GM23338 (cell line): ENCODE measurements at places on chromosomes 1 and 21. TPM values are rescaled to one million over a fixed set of nuclear protein-coding genes. Genes with fewer than 3 reads are reported as not detected.

DNA sequence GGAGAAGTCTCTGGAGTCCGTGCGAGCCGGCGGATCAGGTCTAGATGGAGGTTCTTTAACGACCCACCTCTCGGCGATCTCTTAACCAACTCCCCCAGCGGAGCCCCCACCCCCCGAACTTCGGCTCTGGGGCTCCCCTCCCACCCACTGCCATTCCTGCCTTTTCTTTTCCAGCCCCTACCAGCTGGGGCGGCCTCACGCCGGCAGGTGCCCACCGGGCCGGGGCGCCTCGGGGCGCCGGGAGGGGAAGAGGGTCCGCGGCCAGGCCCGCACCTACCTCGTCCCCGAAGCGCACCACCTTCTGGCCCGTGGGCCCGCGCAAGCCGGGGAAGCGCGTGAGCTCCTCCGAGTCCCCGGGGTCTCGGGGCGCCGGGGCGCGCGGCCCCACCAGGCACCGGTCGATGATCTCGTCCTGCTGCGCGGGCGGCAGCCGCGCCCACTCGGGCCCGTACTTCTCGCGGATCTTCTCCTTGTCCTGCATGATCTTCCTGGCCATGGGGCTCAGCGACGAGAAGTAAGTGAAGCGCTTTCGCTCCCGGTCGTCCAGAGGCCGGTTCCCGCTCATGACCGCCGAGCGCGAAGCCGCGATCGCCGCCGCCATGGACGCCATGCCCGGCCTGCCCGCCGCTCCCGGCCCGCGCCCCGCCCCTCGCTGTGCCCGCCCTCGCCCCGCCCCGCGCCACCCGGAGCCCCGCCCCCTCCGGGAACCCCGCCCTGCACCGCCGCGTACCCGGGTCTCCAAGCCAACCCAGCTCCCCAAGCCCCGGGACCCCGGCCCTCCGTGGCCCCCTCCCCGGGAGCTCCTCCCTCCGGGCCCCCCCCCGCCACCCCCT lies at the start of gene C1orf198:
TSS of gene C1orf198 (minus strand) at position 619 of the 833 bp plus-strand sequence. CDS start at position 610, 9 bp downstream.
- DNase-seq: peak; percentile 72

GRCh38 chr1:232737917-232738316 lies 67.3 kb upstream of the MAP10 start:
- no peak for DNase-seq

DNA sequence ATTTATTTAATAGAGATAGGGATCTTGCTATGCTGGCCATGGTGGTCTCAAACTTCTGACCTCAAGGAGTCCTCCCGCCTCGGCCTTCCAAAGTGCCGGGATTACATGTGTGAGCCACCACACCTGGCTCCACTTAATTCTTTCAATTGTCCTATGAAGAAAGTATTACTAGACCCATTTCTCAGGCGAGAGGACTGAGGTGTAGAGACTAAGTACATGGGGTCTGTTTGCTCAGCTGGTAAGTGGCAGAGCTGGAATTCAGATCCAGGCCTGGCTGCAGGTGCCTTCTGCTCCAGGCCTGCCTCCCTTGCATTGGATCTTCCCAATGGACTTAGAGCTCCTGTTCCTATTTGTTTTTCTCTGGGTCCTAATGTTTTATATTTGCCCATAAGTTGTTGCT lies 55.5 kb downstream of the HTR6 start:
- DNase-seq: no peak

- DNase-seq: no peak
These were observed 44.1 kb downstream of the S100B start for GRCh38 chr21:46560568-46561444.

DNA sequence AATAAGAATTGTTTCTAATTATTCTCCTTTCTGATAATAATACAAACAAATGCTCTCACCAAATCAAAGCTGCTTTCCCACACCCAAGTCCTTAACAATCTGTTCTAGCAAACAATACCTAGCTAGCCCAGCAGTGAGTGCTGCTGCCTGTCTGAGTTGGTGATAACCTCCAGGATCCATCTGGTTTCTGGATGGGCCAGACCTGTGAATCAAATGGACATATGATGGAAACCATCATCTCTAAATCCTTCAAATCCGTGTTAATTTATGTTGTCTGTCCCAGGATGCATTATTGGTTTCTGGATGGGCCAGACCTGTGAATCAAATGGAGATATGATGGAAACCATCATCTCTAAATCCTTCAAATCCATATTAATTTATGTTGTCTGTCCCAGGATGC lies 1230.0 kb downstream of the AMY1C start:
- DNase-seq: no peak

- no peak for DNase-seq
These were observed 9.0 kb downstream of the TMEM200B start for GRCh38 chr1:29114654-29115053.

- peak; percentile 97 for DNase-seq
These were observed 55.0 kb upstream of the PAX7 start for GRCh38 chr1:18575620-18576019.

GRCh38 chr21:39258207-39258606 lies 55.2 kb downstream of the BRWD1 start:
- DNase-seq: no peak

The S100A3 gene
- total RNA-seq: not detected in 2 replicates

The MX2 gene
- total RNA-seq: 8.1 and 9.2 TPM in 2 replicates

The PCNT gene
- 38.4 and 39.6 TPM in 2 replicates for total RNA-seq

The FNDC10 gene
- total RNA-seq: 11.1 and 15.1 TPM in 2 replicates

The LYPD8 gene
- not detected in 2 replicates for total RNA-seq
